ENCODE measurements at places on chromosomes 12 and 14.

DNA sequence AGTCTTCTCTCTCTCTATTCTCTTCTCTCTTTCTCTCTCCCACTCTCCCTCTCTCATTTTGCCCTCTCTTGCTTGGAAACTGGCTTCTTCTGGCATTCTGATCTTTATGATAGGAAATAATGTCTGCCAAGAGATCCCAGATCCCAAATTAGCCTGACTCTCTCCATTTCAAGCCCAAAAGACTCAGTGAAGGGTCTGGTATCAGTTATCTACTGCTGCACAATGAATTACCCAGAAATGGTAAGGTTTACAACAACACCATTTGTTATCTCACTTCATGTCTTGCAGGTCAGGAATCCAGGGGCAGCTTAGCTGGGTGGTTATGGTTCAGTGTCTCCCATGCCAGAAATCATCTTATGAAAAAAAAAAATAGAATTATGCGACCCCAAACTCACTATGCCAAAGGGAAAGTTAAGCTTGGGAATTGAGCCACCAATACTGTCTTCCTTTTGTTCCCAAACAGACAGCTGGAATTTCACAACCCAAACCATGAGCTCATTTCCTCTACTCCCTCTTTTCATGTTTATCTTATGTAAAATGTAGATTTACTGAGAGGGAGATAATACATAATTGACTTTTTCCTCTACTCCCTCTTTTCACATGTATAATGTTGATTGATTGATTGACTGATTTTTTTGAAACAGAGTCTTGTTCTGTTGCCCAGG lies 67.8 kb upstream of the FICD start:
- DNase-seq, result peak; percentile 17

GRCh38 chr14:78245238-78245637 lies 75.1 kb downstream of the NRXN3 start:
- DNase-seq, result no peak

DNA sequence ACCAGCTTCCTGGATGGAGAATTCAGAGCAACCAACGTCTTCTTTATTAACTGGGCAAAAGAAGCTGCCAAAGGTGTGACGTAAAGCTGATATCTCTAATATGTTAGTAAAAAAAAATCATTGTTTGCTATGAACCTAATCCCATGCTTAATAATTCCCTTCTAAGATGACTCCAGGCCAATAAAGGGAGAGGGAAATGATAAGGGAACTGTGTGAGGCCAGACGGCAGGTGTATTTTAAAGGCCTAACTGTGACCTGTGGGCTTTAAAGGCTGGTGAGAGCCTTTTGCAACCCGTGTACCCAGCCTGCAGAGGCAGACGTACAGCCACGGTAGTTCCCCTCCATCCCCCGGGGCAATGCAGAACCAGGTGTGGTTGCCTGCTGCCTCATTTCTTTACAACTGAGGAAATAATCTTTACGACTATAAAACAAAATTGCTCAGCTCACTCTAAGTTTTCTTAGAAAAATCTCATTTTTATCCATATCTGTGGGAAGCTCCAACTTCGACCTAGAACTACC lies 370.6 kb downstream of the EGLN3 start:
- DNase-seq, result no peak

DNA sequence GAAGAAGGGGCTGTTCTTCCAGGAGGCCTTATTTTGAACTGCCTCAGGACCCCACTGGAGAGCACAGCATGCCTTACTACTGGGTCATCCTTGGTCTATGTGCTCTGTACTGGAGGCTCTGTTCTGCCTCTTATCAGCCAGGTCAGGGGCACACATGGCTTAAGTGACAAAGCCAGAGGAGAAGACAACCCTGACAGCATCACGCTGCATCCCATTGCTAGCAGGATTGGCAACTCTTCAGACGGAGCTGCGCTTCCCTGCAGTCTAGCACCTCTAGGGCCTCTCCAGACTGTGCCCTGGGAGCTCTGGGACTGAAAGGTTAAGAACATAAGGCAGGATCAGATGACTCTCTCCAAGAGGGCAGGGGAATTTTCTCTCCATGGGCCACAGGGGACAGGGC lies 17.3 kb upstream of the TIGAR start:
- no peak for DNase-seq

- DNase-seq, result peak; percentile 11
Measured at GRCh38 chr14:39665075-39665475, 232.8 kb upstream of the FBXO33 start.

DNA sequence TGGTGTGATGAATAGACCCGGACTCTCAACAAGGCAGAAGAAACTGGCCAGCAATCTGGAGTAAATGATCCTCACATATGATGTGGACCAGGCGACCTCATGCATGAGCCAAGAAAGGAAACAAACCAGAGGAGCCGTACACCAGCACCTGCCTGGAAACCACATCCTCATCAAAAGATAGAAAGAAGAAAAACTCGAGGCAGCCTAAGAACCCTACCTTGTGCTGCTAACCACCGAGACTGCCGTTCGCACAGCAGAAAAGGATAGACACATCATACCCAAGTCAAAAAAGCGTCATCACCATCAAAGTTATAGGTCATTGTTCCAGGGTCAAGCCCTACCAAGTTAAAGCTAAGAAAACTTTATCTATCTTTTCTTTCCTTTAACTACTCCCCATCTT lies 66.7 kb downstream of the RESF1 start:
- no peak for DNase-seq

DNA sequence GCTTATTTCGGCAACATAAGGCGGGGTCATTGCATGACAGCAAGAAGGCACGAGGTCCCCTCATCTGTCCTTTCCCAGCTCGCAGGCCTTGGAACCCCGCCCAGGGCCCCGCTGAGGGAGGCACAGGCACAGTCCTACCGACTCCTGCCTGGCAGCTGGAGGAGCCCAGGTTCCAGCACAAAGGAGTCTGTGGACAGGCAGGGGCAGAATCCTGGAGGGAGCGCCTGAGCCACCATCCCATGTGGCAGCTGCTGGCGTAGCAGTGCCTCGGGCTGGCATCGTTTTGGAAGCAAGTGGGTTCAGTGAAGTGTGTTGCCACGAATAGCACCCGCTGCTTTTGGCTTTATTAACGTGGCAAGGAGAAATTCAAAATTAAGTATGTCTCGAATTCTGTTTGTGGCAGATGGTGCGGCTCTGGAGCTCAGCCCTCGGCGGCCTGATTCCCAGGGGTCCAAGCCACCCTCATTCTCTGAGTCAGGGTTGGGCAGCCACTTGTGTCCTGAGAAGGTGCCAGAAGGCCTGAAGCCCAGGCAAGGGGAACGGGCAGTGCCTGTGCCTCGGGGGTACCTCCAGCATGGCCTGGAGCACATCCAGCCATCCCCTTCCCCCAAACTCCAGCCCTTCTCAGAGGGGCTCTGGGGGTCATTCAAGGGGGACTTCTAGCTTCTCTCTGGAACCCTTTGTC lies 35.9 kb downstream of the SLC8B1 start:
- DNase-seq, result peak; percentile 13

GRCh38 chr14:91383439-91383838 lies 34.2 kb downstream of the CCDC88C start:
- no peak for DNase-seq

- peak; percentile 41 for DNase-seq
Measured at GRCh38 chr12:89156862-89157262, 195.4 kb downstream of the DUSP6 start.

- peak; percentile 48 for DNase-seq
Measured at GRCh38 chr12:19971361-19972280, 396.7 kb upstream of the PDE3A start.

DNA sequence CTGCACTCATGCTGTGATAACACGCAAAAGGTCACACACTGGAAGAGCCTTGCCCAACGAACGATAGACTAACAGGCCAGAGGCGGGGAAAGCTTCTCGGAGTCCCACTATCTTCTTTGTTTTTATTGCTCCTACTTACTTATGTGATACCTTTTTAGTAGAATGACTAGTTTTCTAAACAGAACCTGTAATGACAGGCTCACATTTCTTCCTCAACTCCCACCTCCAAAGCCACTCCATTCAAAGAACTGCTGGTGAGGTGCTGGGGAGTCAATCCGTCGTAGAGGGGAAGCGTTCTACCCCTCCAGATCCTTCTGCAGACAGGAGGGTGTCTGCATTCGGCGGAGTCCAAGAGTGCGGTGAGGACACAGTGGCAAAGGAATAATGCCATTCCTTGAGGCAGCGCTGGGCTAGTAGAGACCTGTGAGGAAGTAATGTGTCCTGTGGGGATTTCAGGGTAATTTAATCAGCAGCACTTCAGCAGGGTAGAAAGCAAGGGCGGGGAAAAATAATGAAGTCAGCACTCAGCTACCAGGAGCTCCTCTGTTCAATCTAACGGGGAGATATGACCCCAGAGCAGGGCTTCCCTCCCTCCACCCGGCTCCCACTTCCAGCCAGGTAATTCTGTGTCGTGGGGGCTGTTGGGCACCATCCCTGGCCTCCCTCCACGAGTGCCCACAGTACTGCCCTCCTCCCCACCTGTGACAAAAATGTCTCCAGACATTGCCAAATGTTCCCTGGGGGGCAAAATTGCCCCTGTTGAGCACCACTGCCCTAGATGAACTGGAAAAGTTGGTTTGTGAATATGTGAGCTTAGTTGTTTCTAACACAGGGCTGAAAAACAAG lies 25.2 kb downstream of the SPRING1 start:
- DNase-seq, result no peak

DNA sequence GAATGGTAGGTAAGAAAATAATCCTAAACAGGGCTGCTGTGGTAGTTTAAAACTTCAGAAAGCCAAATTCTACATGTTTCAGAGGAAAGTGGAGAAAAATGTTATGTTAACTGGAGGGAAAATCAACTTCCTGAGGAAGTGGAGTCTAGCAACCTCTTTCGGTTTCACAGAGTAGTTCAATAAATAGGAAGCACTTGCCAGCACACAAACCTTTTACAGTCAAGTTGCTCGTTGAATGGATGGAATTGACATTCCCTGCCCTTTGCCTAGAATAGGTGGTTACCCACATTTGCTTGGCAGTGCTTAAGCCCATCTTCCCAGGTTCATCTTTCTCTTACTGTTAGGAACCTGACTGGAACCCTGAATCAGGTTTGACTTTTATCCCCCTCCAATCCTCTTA lies 15.9 kb downstream of the ANKRD13A start:
- no peak for DNase-seq

DNA sequence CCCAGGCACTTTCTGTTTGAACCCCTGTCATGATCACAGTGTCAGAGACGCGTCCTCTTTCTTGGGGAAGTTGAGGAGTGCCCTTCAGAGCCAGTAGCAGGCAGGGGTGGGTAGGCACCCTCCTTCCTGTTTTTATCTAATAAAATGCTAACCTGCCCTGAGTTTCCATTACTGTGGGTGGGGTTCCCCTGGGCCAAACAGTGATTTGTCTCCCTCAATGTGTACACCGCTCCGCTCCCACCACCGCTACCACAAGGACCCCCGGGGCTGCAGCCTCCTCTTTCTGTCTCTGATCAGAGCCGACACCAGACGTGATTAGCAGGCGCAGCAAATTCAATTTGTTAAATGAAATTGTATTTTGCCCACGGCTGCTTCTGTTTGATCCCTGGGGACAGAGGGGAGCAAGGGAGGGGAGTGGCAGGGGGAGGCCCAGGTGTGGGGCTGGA lies 5.1 kb downstream of the SHMT2 start:
- DNase-seq, result no peak

- DNase-seq, result no peak
Measured at GRCh38 chr12:54980341-54980740, 4.2 kb downstream of the TESPA1 start.

- DNase-seq, result no peak
Measured at GRCh38 chr14:100543471-100544455, 43.5 kb downstream of the BEGAIN start.

DNA sequence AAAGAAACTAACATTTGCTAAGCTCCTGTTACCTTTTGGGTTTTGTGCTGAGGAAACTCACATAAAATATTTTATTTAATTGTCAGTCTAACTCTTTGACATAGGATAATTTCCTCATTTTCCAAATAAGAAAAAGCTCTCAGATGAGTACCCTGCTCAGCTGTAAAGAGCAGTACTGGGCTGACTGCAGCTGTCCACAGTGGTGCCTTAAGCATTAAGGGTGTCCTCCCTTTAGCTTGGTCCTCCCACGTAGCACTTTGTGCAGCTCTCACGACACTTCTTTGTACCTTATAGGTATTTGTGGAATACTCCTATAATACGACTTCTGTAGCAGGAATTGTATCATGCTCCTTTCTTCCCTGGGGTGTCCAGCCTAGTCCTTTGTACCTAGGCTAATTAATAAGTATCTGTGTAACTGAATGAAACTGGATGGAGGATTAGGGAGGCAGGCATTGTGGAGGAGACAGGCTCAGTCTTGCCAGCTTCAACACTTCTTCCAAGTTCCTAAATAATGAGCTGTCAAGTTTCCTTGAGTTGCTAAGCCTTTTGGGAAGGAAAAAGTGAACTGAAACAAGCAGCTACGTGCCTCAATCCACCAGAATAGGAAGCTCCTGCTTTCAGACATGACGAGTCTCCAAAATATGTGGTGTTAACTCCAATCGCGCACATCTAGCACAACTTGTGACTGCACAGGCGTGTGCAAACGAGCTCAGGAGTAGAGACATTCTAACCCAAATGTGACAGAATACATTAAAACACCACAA lies 123.0 kb downstream of the SLC38A4 start:
- peak; percentile 57 for DNase-seq

- DNase-seq, result no peak
Measured at GRCh38 chr12:18284386-18284785, 23.1 kb downstream of the PIK3C2G start.

- DNase-seq, result no peak
Measured at GRCh38 chr14:90654831-90655276, 161.4 kb downstream of the TTC7B start.

DNA sequence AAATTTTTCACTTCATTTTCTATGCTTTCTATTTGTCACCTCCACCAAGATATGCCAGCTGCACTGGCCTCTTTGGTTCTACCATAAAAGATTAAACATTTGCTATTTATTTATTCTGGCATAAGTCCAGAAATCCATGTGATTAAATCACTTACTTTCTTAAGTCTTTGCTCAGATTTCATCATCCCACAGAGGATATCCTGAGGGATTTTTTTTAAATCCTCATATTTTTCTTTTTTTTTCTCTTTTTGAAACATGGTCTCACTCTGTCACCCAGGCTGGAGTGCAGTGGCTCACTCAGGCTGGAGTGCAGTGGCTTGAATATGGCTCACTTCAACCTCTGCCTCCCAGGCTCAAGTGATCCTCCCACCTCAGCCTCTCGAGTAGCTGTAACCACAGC lies 645.4 kb upstream of the ATXN7L3B start:
- DNase-seq, result peak; percentile 50

- no peak for DNase-seq
Measured at GRCh38 chr14:73369428-73369827, 88.9 kb downstream of the NUMB start.

DNA sequence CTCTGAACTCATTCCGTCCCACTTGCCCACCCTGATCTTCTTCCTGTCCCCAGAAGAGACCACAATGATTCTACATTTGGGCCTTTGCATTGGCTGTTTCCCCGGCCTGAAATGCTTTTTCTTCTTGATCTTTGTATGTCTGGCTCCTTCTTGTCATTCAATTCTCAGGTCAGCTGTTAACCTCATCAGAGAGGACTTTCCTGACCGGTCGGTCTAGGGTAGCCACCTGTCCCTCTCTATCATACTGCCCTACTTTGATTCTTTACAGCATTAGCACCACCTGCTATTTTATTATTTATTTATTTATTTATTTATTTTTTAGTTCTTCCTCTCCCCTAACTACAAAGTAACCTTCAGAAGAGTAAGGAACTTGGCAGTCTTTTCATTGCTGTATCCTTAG lies 84.3 kb downstream of the DYRK2 start:
- DNase-seq, result no peak
